ENCODE measurements at places on chromosomes 2 and 18.
A peak's percentile ranks its signal among the peaks of the same experiment; 100 is the strongest.

DNA sequence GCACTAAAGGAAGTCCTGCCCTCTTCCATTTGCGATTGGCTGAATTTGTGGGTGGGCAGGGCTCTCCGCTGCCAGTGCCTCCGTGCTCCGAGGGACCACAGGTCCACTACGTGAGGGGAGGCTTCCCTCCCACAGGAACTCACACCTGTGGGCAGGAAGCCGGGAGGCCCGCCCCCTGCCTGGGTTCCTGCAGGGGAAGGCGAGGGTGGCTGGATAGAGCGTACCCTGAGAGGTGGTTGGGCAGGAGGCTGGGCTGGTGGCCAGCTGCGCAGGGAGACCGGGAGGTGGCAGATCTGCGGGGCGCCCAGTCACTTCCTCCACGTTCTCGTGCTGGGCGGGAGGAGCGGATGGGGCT lies 47.0 kb upstream of the PTH2R start:
- peak; percentile 94 for ATAC-seq

- peak; percentile 62 for ATAC-seq
Observed at GRCh38 chr2:62287899-62288880, 92.3 kb downstream of the B3GNT2 start.

- no peak for ATAC-seq
Observed at GRCh38 chr2:57758686-57759085, 287.9 kb upstream of the VRK2 start.

- no peak for ATAC-seq
Observed at GRCh38 chr18:21998486-21998885, 170.9 kb upstream of the GATA6 start.

DNA sequence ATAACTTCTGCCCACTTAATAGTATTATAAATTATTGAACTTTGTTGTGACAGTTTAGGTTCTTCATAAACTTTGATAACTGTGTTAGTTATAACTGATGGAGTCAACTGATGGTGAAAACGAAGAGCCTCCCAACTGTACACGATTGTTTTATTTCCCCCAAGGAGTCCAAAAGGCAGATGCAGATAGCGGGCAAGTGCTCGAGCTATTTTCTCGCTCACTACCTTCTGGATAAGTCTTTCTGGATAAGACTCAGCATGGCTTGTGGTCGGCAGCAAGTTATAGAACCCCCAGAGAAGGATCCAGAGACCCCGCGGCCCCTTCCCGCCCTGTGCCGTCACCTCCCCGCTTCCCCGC lies 517 bp downstream of the GCFC2 start:
- ATAC-seq, result no peak

DNA sequence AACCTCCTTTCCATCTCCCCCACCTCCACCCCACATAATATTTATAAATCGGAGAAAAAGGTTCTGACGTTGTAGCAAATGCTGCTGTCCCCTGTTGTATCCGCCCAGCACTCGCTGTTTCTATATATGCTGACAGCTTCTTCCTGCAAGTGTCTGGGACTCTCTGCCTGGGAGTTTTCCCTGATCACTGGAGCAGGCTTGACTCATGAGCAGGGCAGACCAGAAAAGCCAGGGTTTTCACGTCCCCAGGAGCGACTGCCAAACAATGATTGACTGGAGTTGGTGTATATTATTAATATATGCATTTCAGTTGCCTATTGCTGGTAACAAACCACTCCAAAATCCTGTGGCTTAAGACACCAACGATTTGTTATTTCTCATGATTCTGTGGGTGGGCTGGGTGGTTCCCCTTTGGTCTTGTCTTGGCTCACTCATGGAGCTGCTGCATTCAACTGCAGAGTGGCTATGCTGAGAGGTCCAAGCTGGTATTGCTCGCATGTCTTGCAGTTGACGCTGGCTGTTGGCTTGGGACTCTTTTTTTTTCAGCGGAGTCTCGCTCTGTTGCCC lies 21.2 kb upstream of the ASXL2 start:
- ATAC-seq, result no peak

Measured in SK-N-SH treated with all-trans-retinoic acid at 6 μM for 48 hours (cell line).